Esophagus muscularis mucosa (tissue), 4 donors: ENCODE measurements at places on chromosomes 5 and 9. TPM values are rescaled to one million over a fixed set of nuclear protein-coding genes. Genes with fewer than 3 reads are reported as not detected.

Gene FOXD4
- 0.32 TPM for total RNA-seq

Gene SPATA9
- total RNA-seq = not detected

Gene PCDHA9
- 0.23 TPM for total RNA-seq

Gene CDH9
- total RNA-seq = not detected

- H3K4me3 ChIP-seq = no peak overlapping the region
- no peak overlapping the region for H3K27ac ChIP-seq
- no peaks in the 10 kb centered on the region for H3K27me3 ChIP-seq
- H3K4me1 ChIP-seq = peaks cover 14% of the 10 kb centered on the region
Observed at GRCh38 chr9:124696101-124696500, 75.0 kb downstream of the NR6A1 start.
